Activated T-helper 1 cell treated with Interleukin-2 at 50 U/mL for 16 hours (primary cell): ENCODE measurements at places on chromosomes 12 and 14.

DNA sequence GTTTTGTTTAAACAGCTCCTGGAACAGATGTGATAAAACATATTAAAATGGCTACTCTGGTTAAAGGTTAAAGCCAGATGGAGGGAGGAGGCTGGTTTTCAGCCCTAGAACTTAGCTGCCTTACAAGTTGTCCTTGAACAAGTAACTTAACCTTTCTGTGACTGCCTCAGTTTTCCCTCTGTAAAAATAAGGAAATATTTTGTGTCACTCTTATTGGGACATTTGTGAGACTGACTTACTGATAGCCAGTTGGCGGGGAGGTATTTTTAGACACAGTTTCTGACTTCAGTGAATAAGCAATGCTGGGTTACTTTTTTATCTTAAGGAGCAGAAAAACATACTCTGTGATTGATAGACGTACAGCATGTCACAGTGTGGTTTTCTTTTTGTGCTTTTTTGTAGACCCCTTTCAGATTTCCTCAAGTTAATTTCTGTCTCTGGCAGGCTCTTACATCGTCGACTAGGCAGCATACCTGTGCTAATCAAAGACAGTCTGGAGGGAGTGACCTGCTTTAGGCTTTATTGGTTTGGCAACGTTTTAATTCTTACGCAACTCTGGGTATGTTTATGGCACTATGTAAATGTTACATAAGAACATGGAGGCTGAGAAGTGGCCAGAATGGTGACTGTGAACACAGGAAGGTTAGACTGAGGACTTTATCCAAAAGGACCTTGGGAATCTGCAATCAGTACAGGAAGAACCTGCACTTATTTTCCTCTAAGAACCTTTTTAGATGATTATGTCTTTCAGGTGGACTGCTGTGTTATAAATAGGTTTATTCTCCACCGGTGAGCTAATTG, 3.3 kb downstream of the ACVR1B start:
- DNase-seq: no peak

DNA sequence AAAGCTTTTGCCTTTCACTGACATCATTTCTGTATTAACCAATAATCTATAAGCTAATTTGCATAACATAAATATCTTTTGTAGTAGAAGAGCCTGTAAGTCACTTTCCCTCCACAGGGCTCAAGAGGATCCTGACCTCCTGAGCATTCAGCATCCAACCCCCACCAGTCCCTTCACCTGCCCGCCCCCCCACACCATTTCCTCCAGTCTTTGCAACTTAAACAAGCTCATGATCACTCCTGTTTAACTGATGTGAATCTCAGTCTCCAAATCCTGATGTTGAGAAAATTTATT, 12.0 kb upstream of the CRY1 start:
- no peak for DNase-seq

DNA sequence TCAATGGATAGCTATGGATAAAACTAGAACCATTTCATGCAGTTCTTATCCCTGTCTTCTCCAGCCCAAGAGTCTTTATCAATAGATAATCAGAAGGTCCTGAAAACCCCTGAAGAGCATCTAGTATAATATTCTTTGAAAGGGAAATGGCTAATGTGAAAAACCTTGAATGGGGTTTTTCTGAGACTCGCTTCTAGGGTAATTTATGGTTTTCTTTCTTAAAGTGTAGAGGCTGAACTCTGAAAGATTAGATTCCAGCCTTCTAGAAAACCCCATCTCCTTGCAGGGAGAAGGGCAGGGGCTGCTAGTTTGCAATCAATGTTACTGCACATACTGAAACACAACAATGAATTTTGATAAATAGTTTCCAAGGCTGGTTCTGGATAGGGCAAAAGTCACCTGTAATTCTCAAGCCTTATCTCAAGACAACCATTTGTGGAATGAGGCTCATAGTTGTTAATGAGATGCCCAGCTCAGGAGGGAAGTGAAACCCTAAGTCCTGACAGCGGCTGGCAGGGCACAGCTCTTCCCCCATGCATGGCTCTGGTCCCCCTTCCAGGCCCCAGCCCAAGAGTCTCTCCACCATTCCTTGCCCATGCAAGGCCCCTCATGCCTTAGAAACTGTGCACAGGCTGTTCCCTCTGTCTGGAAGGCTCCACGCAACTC, 33.7 kb upstream of the PYGL start:
- no peak for DNase-seq

GRCh38 chr14:74468513-74468912, 24.6 kb downstream of the NPC2 start:
- no peak for DNase-seq

GRCh38 chr14:25896777-25897176, 701.1 kb downstream of the NOVA1 start:
- DNase-seq: no peak

GRCh38 chr14:95664066-95664465, 22.2 kb upstream of the TCL1B start:
- DNase-seq: no peak
